Femur (tissue), 1 donor: ENCODE measurements at places on chromosomes 3 and 15.

GRCh38 chr3:133042778-133043177 lies 4.6 kb downstream of the TMEM108 start:
- DNase-seq: no peak

DNA sequence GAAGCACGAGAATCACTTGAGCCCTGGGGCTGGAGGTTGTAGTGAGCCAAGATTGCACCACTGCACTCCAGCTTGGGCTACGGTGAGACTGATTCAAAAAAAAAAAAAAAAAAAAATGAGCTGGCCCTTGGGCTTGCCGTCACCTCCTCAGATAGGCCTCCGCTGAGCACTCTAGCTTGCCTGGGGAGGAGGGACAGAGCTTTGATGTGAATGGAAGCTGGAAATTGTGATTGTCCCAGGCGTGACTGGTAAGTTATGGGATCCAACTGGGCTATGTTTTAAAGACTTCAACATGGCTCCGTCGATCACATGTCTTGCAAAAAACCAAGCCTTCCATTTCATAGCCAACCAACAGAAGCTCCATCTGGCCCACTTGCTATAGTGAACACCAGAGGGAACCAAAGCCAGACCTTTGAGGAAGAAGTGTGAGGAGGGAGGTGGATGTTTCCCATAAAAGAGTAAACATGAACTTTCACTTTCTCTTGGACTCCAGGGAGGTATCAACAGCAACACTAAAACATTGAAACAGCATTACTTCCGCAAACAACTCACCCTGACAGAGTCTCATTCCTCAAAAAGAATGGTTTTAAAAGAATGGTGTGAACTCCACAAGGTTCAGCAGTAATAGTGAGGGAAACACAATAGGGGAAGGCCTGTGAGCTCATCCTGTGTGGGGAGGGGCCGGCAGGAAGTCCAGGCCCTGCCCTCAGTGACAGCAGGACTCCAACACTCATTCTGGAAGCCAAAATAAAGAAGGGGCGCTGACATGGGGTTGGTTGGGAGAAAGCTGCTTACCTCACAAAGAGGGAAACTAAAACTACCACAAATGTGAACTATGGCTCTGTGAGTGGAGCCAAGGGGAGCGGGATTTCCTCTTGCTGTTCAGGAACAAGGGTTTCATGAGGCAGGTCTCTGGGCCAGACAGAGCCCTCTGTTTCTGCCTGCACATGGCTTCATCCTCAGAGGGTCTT lies 59.2 kb upstream of the IL12A start:
- peak; percentile 28 for DNase-seq

DNA sequence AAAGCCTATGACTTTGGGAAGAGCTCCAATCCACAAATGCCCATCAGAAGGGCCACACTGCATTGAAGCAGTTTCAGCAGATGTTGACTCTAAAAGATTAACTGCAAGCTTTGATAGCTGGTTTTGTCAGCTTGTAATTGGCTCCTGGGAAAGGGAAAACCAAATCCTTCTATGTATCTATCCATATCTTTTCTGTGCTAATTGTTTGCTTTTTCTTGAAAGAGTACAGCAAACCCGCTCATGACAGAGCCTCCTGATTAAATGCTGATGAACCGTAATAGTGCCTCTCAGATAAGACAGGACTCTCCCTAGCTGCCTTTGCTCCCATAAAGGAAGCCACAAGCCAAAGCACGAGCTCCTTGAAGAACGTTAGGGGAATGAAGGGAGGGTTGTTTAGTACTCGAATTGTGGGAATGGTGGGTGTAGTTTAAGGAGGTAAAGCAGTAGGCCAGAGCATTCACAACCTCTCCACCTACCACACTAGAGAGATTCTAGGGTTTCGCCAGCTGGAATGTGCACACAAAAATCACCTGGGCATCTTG lies 33.6 kb upstream of the LRIG1 start:
- no peak for DNase-seq

DNA sequence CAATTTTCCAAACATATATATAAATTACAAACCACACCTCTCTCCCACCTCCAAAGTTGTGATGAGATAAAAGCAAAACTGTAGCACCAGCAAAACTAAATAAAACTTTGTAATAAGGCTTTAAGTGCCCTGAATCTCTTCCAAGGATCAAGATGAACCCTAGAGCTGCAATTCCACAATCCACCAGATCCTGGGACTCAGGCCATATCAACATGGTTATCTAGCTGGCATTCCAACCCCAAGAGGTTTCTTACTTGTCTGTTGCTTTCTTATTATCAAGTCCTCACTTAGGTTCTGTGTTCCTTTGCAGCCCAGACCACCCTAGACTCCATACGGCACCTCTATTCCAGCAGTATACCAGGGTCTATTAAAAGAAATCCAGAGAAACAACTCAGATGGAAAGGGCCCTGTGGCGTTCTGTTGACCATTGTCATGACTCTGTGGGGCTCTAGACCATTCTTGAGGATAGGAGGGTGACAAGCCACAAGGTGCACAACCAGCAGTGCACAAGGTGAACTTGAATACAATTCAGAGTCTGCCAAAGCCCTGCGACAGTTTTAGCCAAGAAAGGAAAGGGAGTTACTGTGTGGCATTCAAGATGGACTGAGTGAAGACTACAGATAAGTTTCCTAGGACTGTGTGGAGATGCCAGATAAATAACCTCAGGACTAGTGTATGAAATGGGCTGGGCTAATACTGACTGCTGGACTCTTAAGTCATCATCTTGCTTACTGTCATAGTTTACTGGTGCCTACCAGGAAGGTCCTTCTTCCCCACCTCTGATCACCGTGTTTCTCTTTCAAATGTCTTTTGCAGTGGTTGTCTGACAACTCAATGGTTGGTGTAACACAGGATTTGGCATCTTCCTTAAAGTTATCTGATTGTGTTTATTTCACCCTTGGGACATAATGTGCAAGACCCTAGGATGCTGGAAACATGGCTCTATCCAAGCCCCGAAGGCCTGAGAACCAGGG lies 27.2 kb downstream of the ACKR2 start:
- DNase-seq: no peak

- DNase-seq: peak; percentile 80
Measured at GRCh38 chr15:90191794-90192509, 9.2 kb upstream of the SEMA4B start.
